ENCODE measurements at places on chromosomes 5 and 9.

DNA sequence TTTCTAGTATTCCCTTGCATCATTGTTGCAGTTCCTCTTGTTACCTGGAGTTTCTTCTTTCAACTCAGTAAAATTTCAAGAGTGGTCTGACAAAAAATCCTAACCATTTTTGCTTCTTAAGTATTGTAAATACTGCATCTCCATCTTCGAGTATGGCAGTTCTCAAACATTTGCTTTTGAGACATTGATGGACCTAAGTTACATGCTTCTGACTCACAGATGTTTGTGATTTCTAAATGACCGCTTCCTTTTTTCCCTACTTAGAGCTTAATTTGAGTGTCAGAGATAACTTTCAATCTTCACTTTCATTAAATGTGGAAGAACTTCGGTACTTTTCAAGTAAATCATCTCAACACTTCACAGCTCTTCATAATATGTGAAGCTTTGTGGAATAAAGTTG lies 4.2 kb downstream of the UHRF2 start:
- ATAC-seq = no peak

DNA sequence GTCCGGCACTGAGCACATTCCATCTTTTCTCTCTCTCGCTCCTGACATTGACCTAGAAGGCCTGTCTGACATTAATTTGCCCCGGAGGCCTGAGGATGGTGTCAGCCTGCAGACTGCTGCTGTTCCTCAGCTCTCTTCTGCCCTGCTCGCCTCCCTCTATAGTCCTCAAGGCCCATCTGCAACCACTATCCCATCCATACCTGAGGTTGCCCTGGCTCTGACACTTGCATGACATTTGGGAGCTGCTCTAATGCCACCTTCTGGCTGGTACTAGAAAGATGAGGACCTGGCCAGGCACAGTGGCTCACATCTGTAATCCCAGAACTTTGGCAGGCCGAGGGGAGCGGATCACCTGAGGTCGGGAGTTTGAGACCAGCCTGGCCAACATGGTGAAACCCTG lies 38.6 kb upstream of the GGTA1 start:
- peak; percentile 81 for ATAC-seq

DNA sequence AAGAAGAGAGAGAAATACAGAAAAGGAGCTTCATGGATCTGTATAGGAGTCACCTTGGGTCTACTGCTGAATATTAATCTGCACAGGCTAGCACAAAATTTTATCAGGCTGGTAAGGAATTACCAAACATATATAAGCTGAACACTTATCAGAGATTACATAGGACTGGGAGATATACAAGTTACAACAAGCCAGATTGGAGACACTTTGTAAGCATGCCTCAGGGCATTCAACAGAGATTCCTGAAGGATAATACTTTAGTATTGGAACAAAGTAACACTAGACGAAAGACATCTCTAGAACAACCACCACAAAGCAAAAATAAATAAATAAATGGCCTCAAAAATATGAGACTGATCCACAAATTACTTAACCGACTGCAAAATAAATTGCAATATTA lies 197.8 kb downstream of the ANXA1 start:
- ATAC-seq = no peak

GRCh38 chr9:26228273-26228672 lies 550.0 kb upstream of the TUSC1 start:
- no peak for ATAC-seq

DNA sequence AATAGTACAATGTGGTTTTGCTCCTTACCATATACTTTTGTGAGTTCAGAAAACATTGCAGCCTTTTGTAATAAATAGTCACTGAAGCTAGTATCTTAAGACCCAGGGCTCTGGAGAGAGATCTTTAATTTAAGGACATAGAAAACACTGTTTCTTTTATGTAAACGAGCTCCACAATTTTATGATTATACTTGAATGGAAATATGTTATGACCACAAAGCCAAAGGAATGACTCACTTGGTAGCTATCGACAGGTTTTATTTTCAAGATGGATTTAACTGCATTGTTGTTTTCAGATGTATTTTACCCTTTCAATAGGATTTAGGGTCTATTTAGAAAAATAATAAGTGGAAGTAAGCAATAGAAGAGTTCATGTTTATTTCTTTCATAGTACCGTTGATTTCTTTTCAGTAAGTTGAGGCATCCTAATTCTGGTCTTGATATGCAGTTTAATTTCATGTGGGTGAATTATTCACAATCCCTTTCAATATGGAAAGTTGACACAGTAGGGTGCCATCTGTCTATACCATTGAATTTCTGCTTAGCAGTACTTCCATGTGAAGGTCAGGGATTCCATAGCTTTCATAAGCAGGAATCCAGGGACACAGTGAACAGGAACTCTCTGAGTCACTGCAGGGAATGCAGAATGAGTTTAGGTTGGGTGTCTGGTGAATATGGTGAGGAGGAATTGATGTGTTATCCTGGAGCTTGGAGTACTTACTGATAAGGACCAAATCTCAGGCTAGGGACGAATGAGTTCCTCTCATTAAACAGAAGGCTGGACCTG lies 157.6 kb downstream of the CD180 start:
- no peak for ATAC-seq

DNA sequence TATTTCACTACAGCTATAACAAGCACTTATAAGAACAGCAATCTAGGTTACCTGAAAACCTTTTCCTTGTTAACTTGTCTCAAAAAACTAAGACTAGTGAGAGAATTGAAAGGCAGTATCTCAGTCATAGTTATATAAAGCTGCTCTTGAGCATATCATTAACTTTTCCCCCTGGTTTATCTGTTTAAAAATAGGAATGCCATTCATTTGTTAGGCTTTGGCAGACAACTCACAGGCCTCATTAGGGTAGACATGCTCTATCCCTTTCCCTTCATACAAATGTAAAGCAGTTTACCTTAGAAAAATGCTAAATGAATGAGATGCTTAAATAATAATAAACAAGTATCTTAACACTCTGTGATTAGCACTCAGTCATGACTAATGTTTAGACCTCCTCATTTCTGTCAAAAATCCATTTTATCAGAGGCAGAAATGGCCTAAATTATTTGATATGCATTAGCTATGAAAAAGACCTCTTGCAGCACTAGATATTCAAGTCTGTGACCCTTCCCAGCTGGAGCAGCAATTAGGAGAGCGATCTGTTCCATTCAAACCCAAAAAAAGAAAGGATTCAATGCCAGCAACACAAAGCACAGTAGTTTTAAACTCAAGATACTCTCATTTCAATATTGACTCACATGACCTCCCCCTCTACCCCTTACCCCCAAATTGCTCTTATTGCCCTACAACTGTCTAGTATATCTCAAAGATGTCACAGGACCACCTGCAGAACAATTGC lies 1578.8 kb upstream of the WWC1 start:
- ATAC-seq = no peak

DNA sequence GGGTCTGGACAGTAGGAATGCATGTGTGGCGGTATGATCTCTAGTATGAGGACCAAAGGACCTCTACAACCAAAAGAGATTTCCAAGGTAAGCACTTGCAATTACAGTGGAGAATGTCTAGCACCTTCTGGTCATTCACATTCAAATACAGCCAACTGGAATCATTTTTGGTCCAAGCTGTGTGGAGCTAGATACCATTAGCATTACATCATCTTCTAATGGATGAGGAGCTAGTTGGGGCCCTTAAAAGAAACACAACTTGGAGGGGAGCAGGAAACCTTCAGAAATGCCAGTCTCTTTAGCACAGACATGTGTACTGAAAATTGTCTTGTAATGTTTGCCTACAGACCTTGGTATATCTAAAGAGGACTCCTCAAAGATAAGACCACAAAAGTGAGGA lies 244.7 kb downstream of the BNC2 start:
- no peak for ATAC-seq

- no peak for ATAC-seq
Measured at GRCh38 chr9:127923771-127924170, 6.8 kb downstream of the PIP5KL1 start.

GRCh38 chr9:20601292-20601691 lies 21.0 kb downstream of the MLLT3 start:
- no peak for ATAC-seq

DNA sequence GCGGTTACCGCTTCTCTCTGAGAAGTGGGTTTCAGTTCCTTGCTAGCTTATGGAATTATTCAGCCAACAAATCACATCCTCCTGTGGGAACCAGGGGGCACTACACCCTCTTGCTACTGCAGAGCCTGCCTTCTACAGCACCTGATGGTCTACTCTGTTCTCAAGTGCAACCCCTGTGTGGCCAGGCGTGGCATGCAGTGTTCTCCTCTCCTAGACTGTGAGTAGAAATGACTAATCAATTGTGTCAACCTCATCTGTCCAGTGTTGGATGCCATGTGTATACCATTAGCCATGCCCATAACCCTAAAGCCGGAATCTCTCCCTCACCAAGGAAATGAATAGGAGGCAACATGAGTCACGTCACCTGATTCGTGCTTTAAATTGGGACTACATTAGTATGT lies 117.2 kb upstream of the LIFR start:
- no peak for ATAC-seq

DNA sequence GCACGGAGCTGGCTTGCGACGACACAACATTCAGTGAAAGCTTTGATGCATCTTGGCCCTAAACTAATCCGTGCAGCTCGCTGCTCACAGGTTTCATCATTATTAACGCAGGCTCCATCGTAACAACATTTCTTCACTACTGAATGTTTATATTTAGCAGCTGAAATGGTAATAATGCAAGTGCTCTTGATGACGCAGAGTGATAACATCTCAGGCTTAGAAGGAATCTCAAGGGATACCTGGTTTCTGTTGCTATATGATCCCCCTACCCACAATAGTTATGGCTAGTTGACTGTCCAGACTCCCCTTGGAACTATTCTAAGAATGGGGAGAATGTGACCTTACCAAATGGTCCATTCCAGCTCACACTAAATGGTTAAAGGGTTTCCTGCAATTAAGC lies 36.2 kb downstream of the C5 start:
- no peak for ATAC-seq

DNA sequence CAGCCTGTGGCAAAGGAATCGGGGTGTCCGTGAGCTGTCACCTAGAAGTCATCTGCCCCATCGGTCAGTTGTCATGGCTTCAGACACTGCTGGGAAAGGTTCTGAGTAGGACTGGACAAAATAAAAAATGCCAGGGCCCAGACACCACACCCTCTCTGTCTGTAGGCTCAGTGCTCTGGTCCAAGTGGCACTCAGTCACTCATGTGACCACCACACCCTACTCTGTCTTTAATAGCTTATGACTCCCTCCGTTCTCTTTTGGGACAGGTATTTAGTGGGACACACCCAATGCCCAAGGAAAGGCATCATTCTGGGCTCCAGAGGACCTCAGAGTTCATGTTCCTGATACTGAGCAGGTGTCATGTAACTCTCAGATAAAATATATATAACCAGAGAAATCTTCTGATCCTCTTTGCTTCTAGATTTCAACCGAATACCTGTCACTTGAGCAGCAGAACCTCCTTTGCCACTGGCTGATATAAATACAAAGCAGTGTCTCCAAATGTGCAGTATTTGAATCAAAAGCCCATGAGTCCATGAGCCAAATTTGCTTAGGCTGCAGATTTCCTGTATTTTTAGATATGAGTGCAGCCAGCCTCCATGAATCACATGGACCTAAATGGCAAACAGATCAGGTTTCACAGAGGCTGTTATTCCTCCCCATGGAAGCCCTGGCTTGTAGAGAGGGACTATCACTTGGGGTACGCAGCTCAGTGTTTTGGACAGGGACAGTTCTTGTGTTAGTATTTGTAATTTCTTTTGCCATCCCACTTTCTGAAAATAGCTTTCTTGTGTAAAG lies 272.0 kb downstream of the ARHGAP26 start:
- ATAC-seq = peak; percentile 82
